Astrocyte of the cerebellum (primary cell): ENCODE measurements at places on chromosomes 2 and 18.

- DNase-seq: no peak
Observed at GRCh38 chr2:212548455-212548819, 9.8 kb upstream of the ERBB4 start.

- no peak for DNase-seq
Observed at GRCh38 chr2:9280224-9280623, 73.6 kb downstream of the ASAP2 start.

GRCh38 chr2:174595891-174596397 lies 1.7 kb downstream of the WIPF1 start:
- DNase-seq: no peak

- no peak for DNase-seq
Observed at GRCh38 chr2:56204556-56204955, 20.8 kb downstream of the CCDC85A start.

DNA sequence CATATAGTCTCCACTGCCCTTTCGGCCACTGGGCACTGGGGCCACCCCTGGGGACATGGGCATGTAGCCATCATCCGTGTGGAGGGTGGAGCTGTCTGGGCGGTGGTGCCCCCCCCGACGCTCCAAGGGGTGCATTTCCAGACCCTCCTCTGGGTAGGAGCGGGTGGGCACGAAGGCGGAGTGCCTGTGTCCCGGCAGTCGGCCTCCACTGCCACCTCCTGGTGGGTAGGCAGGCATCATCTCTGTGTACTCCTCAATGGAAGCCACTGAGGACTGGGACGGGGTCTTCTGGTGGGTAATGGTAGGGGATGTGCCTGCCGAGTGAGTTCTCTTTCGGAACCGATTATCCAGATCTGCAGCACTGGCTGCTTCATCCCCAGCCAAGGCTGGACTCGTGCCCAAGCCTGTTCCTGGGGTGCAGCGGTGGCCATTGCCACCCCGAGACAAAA lies 2.8 kb downstream of the IRS1 start:
- DNase-seq: no peak

DNA sequence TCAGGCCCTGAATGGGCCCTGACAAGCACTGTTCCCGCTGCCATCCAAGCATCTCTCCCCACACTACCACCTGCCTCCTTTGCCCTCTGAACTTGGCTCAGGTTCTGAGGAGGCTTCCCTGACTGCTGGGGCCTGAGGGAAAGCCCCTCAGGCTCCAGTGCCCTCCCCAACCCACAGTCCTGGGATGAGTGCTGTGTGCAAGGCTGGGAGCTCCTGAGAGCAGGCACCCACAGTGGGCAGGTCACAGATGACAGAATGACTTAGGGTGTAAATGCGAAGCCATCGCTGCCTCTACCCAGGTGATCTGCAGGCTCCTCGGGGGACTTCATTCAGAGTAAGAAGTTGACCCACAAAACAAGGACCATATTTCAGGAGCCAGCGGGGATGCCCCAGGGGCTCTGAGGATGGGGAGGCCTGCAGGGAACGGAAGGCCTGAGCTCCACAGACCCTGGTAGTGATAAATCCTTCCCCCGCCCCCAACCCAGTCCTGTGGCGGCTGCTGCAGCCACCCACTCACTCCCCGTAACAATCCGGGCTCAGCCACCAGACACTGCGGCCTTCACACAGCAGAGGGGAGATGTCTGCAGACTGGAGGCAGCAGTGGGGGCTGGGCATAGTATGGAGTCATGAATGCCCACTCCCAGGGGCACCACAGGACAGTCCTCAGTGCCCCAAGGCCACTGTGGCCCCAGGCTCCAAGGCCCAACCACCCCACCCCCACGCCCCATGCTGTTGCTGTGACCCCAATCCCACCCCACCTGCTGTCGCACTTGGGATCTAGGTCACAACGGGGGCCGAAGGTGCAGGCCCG lies 8.9 kb downstream of the BIN1 start:
- DNase-seq: no peak

DNA sequence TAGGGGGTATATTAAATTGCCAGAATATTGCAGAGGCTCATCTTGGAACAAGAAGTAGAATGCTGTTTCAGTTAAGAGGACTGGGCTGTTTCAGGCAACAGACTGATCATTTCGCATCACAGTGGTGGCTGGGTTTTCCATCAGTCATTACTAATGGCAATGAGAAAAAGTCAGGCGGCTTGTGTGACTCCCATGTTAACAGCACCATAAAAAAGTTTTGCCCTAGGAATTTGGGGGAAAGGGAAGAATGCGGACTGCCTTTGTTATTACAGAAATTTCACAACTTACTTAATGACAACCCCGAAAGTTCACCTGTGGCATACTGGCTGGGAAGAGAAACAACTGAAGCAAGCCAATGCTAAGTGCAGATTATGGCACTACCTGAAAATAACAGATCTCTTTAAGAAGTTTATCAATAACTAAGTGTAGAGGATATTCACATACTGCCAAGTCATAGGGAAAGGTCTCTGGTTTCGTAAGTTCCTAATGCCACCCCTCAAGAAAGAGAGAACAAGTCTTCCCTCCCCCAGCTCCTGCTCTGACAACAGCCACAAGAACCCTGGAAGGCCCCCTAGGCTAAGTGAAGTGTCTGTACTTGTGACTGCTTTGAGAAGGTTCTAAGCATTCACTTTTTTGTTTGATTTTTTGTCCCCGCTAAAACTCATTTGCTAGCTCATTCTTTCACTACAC lies 40.5 kb upstream of the AP1S3 start:
- no peak for DNase-seq

DNA sequence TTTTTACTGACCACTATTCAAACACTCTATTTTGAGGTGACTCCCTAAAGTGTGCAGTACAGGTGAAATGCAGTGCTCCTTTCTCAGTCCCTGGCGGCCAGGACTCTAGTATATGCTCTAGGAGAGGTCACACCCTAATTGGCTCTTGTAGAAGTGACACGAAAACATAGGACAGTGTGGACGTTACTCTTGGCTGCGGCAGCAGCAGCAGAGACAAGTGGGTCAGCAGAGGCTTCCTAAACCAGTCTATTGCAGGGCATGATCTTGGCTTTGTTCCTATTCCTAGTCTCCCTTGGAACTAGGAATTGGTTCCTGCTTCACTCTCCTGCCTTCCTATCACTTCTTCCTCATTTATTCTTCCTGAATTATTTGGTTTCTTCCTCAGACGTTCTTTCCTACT lies 10.1 kb upstream of the ONECUT2 start:
- no peak for DNase-seq

- DNase-seq: no peak
Observed at GRCh38 chr2:4175343-4175742, 472.0 kb downstream of the DCDC2C start.

GRCh38 chr2:143186876-143187275 lies 57.7 kb downstream of the ARHGAP15 start:
- no peak for DNase-seq

DNA sequence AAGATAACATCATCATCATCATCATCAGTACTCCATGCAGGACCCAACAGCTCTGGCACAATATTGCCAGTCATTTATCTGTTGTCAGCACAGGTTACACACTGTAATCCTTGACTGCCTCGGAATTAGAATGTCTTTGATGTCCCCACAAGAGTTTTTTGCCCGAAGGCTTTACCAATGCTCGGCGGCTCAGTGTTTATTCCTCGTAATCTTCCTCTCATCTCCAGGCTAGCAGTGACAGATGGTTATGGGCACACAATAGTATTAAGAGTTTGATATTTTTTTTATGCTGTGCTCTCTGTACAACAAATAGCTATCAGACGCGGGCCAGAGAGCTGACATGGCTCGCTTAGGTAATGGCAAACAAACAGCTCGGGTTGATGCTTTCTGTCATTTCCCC lies 515.2 kb downstream of the ZEB2 start:
- DNase-seq: no peak

GRCh38 chr2:31526946-31527732 lies 53.6 kb downstream of the SRD5A2 start:
- no peak for DNase-seq

- no peak for DNase-seq
Observed at GRCh38 chr2:72612614-72613160, 213.1 kb downstream of the EXOC6B start.

GRCh38 chr2:185645529-185645928 lies 93.1 kb upstream of the FSIP2 start:
- DNase-seq: no peak

DNA sequence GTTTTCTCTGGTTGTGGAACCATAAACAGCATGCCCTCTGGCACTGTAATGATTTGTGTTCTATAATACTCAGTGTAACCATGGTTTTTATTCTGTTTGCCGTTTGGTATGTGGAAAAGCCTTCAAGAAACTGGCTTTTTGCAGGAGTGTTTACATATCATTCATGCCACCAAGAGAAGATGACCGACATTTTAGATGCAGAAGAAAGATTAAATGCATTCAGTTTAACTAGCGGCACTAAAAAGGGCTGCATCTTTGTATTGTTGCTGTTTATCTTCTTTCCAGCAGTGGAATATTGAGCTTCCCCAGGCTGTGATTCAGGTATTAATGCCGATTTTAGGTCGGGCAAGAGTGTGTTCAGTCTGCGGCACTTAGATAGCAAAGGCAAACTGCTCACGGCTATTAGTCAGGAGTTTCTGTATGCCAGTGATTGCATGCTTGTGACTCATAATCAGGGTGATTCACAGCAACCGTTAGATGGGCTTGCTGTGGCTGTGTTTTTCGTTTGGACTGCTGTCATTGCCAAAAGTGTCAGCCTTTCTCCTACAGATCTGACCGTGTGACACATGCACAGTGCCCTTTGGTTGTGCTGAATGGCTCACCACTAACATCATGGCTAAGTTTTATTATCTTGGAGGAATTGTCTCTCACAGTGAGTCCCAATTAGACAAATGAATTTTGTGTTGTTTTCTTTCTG lies 479.7 kb downstream of the PARD3B start:
- peak; percentile 87 for DNase-seq

DNA sequence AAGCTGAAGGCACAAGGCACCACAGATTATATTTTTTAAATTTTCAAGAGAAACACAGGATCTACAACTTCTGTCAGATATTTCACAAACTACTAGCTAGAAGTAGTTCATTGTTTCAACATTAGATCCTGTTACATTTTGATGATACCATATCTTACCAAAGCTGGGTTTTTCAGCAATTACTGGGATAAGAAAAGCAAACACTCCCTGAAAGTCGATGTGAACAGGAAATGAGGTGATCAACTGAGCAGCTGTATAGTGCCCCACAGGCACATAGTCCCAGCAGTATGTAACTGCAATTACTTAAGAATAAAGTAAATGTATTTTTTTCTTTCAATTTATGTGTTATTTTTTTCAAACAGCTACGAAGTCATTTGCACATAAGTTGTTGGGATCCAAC lies 103.5 kb downstream of the DNER start:
- no peak for DNase-seq

- no peak for DNase-seq
Observed at GRCh38 chr18:12015416-12016062, 34.2 kb downstream of the IMPA2 start.

- DNase-seq: no peak
Observed at GRCh38 chr2:128754246-128754724, 435.6 kb upstream of the HS6ST1 start.

GRCh38 chr2:215557701-215558100 lies 121.8 kb upstream of the FN1 start:
- no peak for DNase-seq

- DNase-seq: no peak
Observed at GRCh38 chr2:58865436-58865835, 624.3 kb upstream of the FANCL start.

- no peak for DNase-seq
Observed at GRCh38 chr2:196244966-196245365, 73.6 kb upstream of the STK17B start.

GRCh38 chr2:29747786-29748470 lies 173.5 kb downstream of the ALK start:
- peak; percentile 64 for DNase-seq

- DNase-seq: no peak
Observed at GRCh38 chr2:109282360-109282759, 153.4 kb downstream of the SH3RF3 start.

- DNase-seq: no peak
Observed at GRCh38 chr18:70671889-70672565, 383.2 kb downstream of the SOCS6 start.

DNA sequence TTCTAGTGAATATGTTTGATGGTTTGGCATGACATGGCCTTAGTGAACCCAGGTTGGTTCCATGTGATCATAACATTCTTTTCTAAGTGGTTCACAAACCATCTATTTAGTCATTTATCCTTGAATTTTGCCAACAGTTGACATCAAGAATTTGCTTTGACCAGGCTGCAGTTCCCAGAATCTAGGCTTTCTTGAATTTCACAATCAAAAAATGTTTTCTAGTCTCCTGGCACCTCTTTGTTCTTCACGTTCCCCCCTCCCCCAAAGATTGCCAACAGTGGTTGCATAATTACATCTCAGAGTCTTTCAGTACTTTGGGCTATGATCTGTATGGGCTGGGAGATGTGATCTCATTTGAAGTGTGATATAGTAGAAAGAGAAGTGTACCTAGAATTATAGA lies 124.0 kb downstream of the GATA6 start:
- no peak for DNase-seq

DNA sequence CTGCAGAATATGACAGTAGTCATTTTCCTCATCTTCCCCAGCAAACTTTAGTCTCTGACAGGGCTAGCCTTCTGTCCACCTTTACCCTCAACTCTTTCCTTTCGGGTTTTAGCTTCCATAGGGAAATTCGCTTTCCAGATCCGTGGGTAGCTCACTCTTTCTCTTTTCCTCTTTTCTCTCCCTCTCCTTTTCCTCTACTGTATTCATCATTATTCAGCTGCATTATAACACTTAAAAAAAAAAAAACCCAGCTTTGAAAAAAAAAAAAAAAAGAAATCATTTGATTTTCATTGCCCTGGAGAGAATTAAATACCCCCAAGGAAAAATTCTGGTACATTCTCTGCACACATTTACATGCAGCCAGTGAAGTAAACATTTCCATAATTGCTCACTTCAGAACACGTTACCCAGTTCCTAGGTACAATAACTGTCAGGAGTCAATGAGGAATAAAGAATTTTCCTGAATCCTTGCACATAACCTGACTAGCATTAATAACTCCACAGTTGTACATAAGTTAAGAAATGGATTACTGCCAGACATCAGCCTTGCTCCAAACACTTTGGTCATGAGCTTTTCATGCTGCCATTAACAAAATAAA lies 63.5 kb downstream of the ZNF521 start:
- DNase-seq: no peak

GRCh38 chr2:100537918-100538317 lies 24.9 kb upstream of the PDCL3 start:
- DNase-seq: no peak

GRCh38 chr18:78632111-78632541 lies 347.5 kb upstream of the SALL3 start:
- no peak for DNase-seq

DNA sequence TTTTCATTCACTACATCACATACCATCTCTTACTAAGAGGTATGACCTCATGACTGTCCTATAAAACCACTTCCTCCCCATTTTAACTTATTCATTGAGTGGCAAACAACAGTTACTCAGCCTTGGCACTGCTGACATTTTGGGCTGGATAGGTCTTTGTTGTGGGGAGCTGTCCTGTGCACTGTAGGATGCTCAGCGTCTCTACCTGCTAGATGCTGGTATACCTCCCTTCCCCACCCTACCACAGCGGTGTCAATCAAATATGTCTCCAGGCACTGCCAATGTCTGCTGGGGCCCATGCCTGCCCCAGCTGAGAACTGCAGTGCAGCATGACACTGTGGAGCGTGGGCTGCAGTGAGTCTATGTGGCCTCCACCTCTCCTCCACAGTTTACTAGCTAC lies 76.3 kb upstream of the MGAT4A start:
- DNase-seq: no peak

- DNase-seq: no peak
Observed at GRCh38 chr2:99878581-99879350, 263.6 kb downstream of the AFF3 start.

GRCh38 chr2:198129609-198130008 lies 325.2 kb downstream of the PLCL1 start:
- no peak for DNase-seq

GRCh38 chr2:234861841-234862735 lies 89.7 kb upstream of the SH3BP4 start:
- DNase-seq: no peak
